NCI-H187 (cell line): ENCODE measurements at places on chromosomes 13 and 19.

- DNase-seq, result no peak
Measured at GRCh38 chr19:30719189-30719998, 347.2 kb downstream of the ZNF536 start.

GRCh38 chr13:110268576-110269185, 38.3 kb downstream of the COL4A1 start:
- no peak for DNase-seq

DNA sequence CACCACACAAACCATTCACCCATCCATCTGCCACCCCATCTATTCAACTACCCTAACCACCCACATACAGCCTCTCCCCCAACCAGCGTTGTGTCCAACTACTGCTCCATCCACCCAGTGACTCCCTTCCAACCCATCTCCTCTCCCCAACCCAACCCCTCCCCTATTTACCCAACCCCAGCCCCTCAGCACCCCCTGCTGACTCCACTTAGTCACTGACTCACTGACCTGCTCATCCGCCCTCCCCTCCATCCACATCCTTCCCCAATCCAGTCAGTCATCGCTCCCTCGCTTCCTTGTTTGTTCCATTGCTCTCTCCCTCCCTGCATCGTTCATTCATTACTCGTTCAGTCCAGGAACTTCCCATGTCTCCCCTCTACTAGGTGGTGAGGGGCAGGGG, 39.2 kb downstream of the KCNC3 start:
- DNase-seq, result no peak

DNA sequence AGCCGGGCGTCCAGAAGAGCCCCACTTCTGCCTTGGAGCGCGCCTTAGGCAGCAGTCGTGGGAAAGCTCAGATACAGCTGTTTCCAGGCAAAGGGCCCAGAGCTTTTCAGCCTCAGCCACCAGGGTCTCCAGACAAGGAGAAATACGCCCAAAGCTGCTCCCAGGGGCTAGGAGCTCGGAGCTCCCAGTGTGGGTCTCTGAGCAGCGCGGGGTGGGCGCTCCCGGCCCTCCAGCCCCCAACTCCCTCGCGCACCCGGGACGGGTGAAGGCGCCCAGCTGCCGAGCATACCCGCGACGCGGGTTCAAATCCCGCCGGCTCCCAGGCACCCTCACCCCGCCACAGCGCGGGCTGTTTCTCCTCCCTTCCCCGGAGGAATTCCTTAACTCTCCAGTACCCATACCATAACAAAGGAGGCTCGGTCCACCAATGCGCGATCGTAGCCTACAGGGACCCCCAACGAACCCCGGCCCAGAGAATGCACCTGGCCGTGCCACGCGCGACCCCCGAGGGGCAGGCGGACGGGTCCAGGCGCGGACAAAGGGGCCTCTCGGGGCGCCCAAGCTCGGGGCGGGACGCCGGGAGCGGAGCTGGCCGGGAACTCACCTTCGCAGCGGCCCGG, 507 bp downstream of the COL4A1 start:
- no peak for DNase-seq

GRCh38 chr19:55041627-55042343, 3.7 kb upstream of the GP6 start:
- no peak for DNase-seq

DNA sequence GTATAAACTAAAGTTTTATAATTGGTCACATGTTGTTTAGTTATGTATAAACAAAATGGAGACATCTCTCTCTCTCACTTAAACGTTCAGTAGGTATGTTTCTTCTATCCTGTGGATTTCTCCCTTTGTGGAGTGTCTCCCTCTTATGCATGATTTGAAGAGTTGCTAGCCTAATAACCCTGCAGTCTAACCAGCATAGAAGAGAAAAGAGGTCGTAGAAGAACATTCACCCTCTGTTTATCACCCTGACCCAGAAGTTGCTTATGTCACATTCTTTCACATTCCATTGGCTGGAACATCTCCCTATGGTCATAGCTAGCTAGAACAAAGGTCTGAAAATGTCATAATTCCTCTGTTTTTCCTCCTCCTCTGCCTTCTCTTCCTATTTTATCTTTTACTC, 176.8 kb upstream of the PCDH20 start:
- DNase-seq, result no peak

DNA sequence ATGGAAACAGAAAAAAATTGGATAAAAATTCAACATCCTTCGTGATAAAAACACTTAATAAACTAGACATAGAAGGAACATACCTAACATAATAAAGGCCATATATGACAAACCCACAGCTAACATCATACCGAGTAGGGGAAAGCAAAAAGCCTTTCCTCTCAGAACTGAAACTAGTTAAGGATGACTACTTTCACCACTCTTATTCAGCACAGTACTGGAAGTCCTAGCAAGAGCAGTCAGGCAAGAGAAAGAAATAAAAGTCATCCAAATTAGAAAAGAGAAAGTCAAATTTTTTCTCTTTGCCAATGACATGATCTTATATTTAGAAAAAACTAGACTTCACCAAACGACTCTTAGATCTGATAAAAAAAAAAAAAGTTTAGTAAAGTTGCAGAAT, 25.8 kb upstream of the SLC7A9 start:
- DNase-seq, result no peak

DNA sequence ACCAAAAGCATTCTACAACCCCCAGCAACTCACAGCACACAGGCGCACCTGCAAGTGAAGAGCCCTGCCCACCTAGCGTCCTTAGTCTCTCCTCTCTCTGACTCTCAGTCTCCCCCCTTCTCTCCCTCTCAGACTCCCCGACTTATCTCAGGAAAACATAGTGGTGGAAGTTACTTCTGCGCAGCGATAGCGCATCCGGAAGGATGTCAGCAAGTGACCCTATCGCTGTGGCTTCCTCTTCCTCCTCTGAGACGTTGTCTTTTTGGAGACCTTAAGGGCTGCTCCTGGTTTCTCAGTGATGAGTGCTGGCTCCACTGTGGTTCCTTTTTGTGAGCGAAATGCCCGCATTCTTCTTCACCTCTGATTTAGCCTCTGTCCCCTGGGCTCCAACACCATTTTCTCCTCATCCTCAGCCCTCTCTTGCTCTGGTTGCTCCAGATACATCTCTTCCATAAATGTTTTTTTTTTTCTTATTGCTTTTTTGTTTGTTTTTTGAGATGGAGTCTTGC, 1.4 kb upstream of the YIF1B start:
- DNase-seq, result no peak
